Right forelimb (tissue), 1 donor: ENCODE measurements at places on chromosomes 3 and 15.
A peak's percentile ranks its signal among the peaks of the same experiment; 100 is the strongest.

GRCh38 chr3:156677536-156677935 is 3.1 kb downstream of the TIPARP start:
- no peak for DNase-seq

DNA sequence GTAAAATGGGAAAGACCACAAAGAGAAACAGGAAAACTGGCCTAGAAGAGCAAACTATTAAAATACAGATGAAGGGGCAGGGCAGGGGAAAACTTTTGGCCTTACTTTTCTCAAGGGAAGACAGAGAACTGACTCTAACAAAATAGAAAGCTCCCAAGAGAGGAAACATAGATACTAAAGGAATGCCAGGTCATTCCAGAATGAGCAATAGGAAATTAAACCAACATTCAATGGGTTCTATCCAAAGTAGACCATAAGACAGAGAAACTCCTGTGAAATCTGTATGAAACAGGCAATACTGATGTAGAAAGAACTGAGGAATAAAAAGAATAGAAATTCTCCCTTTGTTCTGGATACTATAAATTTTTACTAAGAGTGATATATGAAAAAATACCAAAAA is 491.8 kb downstream of the MECOM start:
- DNase-seq, result no peak

GRCh38 chr3:124504332-124505059 is 225.8 kb upstream of the UMPS start:
- DNase-seq, result peak; percentile 46

DNA sequence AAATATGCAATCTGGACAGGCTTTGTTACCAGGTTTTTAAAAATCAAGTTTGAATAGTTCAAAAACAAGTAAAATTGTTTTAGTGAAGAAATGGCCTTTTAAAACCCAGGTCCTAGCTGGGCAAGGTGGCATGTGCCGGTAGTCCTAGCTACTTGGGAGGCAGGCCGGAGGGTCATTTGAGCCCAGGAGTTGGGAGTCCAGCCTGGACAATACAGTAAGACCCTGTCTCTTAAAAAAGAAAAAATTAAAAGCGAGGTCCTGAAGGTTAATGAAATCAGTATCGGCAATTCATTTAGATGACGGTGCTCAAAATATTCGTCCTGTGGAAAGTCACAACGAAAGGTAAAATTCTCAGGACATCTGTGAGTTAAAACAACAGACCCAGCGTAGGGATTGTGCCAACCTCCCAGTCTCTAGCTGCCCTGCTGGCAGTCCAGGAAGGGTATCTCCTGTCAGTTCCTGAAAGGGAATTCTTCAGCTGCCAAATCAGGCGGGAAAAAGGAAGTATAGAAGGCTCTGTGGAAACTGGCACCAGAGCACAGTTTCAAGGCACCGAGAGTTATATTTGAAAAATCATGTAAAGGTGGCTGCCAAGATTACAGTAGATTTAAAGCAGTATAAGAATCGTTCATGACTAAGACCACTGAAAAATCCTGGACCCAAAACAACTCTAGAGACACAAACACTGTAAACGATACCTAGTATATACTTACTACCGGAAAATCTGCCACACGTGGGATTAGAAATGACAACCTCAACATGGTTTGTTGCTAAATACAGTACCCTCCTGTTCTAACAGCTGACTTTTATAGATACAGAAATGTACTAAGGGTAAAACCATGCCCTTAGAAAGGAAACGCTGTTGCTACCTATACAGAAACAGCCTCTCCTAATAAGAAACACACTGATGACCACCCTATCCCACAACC is 1.2 kb upstream of the ABHD17C start:
- no peak for DNase-seq

DNA sequence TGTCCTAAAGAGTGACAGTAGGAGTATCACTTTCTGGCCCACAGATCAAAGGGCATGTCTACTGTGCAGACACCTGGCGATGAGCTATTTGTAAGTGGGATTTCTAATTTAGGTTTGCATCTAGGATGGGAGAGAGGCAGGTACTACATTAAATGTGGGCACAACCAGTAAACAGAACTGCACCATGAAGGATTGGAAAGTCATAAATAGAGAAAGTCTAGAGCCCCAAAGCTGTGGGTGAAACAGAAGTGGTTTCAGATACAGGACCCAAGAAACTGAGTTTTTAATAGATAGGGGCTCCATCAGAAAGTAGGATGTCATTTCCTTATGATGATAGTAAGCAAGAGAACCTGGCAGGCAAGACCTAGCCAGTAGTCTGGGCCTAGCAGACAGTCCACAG is 35.2 kb upstream of the SPPL2A start:
- no peak for DNase-seq

DNA sequence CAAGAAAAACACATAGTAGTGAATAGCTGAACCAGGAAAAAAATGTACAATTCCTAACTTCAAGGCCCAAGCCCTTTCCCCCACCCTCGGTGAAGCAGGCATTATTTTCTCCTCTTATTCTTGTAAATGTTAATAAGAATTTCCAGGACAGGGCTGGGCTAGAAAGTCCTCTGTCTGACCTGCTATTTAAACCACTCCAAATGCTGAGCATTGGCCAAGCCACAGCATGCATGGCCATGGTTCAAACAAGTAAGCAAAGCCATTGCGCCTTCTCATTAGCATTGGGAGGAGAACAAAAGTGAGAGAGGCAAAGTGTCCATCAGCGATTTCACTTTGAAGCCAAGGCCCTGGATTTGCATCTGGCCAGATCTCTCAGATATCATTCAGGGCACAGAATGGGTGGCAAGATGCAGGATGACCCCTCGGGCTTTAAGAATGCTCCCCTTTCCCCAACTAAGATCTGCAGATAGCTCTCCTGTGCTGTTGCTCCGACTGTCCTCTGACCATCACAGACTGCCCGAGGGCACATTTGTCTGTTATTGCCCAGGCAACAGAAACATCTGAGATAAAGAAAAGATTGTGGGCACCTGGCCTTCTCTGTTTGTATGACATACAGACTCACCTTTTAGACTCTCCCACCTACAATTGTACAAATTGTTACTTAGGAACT is 46.3 kb downstream of the CEMIP start:
- DNase-seq, result no peak

- no peak for DNase-seq
Observed at GRCh38 chr3:63977893-63978292, 45.4 kb downstream of the PSMD6 start.

DNA sequence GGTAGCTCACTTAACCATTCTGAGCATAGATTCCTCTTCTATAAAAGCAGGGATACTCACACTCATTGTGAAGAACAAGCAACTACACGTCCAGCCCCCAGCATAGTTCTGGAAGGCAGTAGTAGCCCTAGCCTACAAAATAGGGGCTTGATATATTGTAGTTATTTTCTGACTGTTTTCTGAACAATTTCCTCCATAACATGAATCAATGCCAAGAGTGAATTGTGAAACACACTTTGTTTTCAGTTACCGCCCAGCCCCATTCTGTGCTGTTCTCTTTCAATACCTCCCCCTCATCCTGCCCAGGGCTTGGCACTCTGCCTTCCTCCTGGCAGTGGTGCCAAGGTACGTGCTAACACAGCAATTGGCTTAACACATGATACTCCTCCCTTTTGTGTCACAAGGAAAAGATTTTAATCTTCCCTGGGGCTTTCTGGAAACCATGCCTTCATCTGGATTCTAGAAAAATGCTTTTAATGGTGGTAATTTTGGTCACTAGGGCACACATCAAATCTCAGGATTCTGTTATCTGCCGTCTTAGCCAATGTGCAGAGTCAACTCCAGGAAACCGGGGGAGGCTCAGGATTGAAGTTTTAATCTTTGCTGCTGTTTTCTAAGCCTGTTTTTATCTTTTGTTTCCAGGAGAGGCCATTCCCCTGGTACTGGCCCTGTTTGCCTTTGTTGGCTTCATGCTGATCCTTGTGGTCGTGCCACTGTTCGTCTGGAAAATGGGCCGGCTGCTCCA is 37.2 kb downstream of the IL20RB start:
- no peak for DNase-seq

DNA sequence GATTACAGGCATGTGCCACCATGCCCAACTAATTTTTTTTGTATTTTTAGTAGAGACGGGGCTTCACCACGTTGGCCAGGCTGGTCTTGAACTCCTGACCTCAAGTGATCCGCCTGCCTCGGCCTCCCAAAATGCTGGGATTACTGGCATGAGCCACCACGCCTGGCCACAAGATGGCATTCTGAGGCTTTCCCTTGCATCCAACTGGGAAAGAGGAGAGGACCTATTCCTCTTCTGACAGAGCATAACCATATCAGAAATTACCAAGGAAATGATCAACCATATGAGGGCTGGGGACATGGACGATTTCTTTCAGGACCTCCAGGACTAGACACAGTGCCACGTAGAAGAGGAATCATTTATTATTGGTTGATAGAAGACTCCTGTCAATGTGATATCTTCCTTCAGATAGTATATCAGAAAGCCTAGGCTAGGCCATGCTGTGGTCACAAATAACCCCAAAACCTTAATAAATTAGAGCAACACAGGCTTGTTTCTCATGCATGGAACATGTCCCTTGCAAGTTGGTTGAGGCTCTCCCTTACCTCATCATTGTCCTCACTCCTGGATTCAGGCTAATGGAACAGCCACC is 372.3 kb upstream of the IL12A start:
- DNase-seq, result no peak

DNA sequence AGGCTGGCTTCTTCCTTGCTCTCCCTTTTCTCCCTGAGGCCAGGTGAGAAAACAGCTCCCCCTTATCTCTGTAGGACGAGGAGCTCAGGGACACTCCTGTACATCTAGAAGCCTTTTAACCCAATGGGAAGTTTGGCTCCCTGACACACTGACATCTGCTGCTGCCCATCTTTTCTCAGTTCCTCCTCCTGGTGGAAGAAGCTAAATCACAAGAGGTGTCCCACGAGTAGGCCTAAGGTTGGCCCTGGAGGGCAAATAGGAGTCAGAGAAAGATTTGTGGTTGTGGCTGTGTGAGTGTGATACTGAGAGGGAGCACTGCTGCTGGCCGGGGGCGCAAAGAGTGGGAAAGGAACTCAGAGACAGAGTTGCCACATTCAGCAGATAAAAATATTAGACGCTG is 49.5 kb downstream of the ARHGAP31 start:
- no peak for DNase-seq

GRCh38 chr15:29149738-29150075 is 119.9 kb downstream of the NSMCE3 start:
- DNase-seq, result no peak

- no peak for DNase-seq
Observed at GRCh38 chr3:115436767-115437301, 186.5 kb upstream of the GAP43 start.

DNA sequence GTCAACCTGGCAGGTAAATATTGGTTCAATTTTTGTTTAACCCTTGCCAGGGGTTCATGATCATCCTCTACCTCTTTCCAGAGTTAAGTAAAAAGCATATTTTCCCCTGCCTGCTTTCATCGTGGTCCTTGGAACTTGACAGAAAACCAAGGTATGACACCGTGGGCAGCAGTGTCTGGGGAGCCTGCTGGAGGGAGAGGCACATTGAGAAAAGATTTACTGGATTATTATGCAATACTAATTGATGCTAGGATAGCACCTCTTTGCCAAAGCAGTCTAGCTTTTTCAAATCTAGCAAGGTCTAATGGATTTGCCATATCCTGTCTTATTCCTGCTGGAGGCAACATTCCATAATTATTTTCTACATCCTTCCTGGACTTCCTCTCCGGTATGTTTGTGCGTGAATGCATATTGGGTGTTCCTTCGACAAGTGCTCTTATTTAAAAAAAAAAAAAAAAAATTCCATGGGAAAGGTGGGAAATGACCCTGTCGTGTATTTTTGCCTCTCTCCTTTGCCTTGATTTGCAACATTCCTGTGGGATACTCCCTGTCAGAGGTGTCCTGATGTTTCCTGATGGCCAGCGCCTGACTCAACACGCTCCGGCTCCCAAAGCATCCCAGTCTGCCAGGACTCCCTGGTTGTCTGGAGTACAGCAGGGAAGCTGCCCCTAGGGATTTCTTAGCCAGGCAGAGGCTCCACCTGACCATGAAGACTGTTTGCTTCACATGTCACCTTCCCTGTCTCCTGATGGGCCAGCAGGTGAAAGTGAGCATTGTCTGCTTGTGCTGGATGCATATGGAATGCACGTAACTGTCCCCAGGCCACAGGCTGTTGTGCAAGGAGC is 6.3 kb downstream of the BHLHE40 start:
- no peak for DNase-seq

DNA sequence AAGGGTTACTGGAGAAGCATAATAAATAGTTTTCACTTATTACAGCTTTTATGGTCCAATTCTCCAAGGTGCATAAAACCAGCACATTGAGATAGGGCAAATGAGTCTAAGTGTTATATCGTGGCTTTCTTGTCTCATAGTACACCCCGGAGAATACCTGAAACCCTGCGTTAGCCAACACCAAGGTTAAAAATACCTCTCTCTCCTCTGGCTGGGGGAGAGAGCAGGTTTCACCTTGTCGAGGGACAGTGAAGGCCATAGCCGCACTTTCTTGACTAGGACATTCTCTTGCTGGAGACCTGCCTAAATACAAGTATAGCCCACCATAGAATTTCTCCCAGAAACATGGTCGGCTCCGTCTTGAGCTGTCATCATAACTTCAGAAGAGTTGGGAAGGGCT is 51.4 kb upstream of the ATOSA start:
- DNase-seq, result no peak

DNA sequence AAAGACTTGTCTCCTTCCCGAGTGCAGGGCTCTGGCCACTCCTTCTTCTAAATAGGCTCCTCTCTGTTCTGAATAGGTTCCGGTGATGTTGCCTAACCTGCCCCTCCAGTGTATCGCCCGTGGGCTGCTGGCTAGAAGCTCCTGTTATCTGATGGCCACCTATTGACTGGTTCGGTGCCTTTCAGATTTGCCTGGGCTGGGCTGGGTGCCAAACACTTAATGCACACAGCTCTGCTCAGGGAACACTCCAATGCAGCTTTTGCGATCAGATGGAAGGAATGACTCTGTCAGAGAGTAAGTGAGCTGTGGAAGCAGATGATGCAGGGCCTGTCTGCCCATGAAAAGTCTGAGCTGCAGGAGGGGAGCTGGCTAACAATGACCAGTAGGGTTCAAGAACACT is 112.9 kb downstream of the CORO2B start:
- no peak for DNase-seq

- no peak for DNase-seq
Observed at GRCh38 chr15:85964471-85964870, 115.2 kb upstream of the AGBL1 start.

- DNase-seq, result no peak
Observed at GRCh38 chr15:41543521-41543870, 561 bp downstream of the RPAP1 start.

- DNase-seq, result no peak
Observed at GRCh38 chr15:48126667-48127355, 6.0 kb downstream of the SLC24A5 start.

DNA sequence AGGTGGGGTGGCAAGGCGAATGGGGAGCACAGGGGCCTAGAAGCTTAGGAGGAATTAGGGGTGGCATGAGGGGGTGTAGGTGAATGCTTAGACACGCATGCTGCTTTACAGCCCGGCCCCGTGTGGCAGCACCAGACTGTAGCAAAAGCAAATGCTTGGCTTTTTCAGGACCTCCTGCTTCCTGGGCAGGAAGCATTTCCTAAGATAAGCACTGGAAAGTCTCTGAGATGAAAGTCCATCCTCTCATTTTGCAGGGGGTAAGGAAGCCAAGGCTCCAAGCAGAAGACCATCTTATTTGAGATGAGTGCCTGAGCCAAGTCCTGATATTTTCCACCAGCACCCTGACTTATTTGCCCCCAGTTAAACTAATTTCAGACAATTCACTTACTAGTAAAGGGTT is 12.9 kb downstream of the SSUH2 start:
- DNase-seq, result no peak
